Naive thymus-derived CD8-positive, alpha-beta T cell (primary cell): ENCODE measurements at places on chromosomes 5 and 9.

GRCh38 chr5:158013939-158014338 lies 155.0 kb upstream of the CLINT1 start:
- DNase-seq = no peak
- peaks cover 18% of the 10 kb centered on the region for H3K27me3 ChIP-seq
- H3K36me3 ChIP-seq = no peaks in the 10 kb centered on the region
- H3K4me1 ChIP-seq = no peaks in the 10 kb centered on the region

DNA sequence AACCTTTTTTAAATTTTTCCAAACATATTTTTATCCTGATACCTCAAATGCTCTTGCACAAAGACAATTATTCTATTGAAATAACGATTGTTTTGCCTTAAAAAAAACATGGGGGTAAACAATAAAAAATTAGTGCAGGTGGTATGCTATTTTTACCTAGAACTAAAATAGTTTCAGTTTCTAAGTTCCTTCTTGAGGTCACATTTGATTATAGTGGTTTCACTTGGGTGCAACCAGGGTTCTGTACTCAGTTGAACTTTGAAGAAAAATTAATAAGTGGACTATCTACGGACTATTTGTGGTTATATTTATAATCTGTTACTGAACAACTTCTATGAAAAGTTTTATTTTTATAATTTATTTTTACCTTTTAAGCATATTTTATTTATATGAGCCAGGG lies 387.1 kb upstream of the IZUMO3 start:
- H3K4me1 ChIP-seq = peaks cover 3% of the 10 kb centered on the region
- DNase-seq = no peak
- H3K27ac ChIP-seq = no peak overlapping the region
- no peaks in the 10 kb centered on the region for H3K36me3 ChIP-seq

- peaks cover 40% of the 10 kb centered on the region for H3K27me3 ChIP-seq
- no peaks in the 10 kb centered on the region for H3K36me3 ChIP-seq
- no peaks in the 10 kb centered on the region for H3K4me1 ChIP-seq
- H3K4me3 ChIP-seq = no peak overlapping the region
- no peak overlapping the region for H3K27ac ChIP-seq
Observed at GRCh38 chr9:85528142-85528541, 213.6 kb downstream of the AGTPBP1 start.

GRCh38 chr9:70924895-70925547 lies 196.4 kb downstream of the TRPM3 start:
- peaks cover 2% of the 10 kb centered on the region for H3K27me3 ChIP-seq
- H3K27ac ChIP-seq = no peak overlapping the region
- no peak for DNase-seq
- no peaks in the 10 kb centered on the region for H3K4me1 ChIP-seq
- H3K36me3 ChIP-seq = no peaks in the 10 kb centered on the region
- no peak overlapping the region for H3K4me3 ChIP-seq

GRCh38 chr5:103366918-103367549 lies 108.5 kb downstream of the MACIR start:
- no peaks in the 10 kb centered on the region for H3K4me1 ChIP-seq
- no peak overlapping the region for H3K4me3 ChIP-seq
- peaks cover 1% of the 10 kb centered on the region for H3K27me3 ChIP-seq
- peaks cover 5% of the 10 kb centered on the region for H3K36me3 ChIP-seq
- no peak overlapping the region for H3K27ac ChIP-seq

- DNase-seq = no peak
- H3K36me3 ChIP-seq = no peaks in the 10 kb centered on the region
- peaks cover 5% of the 10 kb centered on the region for H3K27me3 ChIP-seq
- no peak overlapping the region for H3K4me3 ChIP-seq
- H3K4me1 ChIP-seq = no peaks in the 10 kb centered on the region
Observed at GRCh38 chr9:69976152-69976551, 67.5 kb upstream of the MAMDC2 start.

DNA sequence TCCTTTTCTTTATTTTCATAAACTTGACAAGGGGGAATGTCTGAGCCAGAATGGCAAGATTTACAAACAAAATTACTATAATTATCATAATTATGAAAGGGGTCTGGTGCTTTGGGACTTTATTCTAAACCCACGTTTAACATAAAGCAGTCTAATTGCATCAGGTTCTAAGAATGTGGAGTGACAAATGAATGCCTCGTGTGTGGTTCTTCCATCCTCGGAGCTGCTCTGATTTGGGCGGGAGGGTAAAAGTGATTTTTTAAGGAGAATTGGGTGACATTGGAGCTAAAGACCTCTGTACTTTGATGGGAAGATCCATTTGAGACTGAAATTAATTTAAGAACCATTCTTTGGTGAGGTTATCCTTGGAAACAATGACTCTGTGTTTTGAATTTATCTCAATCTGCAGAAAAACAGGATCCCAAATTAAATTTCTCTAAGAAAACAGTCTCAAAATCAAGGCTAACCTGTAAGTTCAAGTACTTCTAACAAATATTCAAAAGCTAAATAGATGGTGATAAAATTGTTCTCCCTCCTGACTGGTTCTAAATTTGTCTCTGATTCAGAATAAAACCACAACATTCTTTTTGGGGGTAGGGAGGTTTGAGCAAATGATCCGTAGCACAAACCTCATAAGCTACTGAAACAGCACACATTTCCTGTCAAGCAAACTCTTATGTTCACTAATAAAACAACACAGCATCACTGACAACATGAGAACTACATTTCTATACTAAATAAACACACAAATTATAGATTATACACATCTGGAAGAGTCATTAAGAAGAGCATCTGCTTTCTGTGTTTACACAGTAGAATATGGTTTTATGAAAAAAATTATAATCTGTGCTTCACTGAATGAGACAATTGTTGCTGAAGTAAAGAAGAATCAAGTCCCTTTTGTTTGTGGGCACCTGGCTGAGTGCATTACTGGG lies 85.5 kb downstream of the DCP2 start:
- H3K27me3 ChIP-seq = no peaks in the 10 kb centered on the region
- H3K27ac ChIP-seq = peak overlapping the region; percentile 84
- no peak overlapping the region for H3K4me3 ChIP-seq
- no peak for DNase-seq

DNA sequence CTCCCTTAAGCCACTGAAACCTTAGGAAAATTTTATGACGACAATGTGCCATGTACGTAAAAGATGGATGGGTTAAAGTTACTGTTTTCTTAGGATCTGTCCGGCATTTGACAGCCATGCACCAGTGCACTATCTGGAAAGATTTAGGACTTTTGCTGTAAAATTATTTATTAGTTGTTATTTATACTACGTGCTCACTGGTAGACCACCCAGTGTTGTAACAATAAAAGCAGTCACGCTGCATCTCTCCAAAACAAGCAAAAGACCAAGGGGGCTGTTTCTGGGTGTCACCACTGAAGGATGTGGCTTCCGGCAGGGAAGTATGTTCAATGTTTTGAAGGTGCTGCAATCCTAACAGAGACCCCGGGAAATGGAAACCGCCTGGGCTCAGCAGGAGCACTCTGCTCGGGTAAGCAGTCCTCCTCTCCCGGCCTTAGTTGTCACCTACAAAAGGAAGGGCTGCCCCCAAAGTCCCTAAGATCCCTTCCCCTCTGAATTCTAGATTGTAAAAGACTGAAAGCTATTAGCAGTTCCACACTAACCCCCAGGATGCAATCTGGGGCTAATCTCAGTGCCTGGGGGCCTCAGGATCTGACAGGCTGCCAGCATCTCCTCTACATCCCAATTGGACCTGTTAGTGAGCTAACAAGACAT lies 38.6 kb downstream of the SAXO1 start:
- no peaks in the 10 kb centered on the region for H3K4me1 ChIP-seq
- H3K27me3 ChIP-seq = peaks cover 2% of the 10 kb centered on the region
- peaks cover 2% of the 10 kb centered on the region for H3K36me3 ChIP-seq
- H3K27ac ChIP-seq = no peak overlapping the region
- DNase-seq = no peak

- H3K27ac ChIP-seq = peak overlapping the region; percentile 1
- H3K4me1 ChIP-seq = peaks cover 21% of the 10 kb centered on the region
- DNase-seq = no peak
- peaks cover 22% of the 10 kb centered on the region for H3K36me3 ChIP-seq
- no peak overlapping the region for H3K4me3 ChIP-seq
Observed at GRCh38 chr9:93117924-93118862, 15.9 kb downstream of the NINJ1 start.

DNA sequence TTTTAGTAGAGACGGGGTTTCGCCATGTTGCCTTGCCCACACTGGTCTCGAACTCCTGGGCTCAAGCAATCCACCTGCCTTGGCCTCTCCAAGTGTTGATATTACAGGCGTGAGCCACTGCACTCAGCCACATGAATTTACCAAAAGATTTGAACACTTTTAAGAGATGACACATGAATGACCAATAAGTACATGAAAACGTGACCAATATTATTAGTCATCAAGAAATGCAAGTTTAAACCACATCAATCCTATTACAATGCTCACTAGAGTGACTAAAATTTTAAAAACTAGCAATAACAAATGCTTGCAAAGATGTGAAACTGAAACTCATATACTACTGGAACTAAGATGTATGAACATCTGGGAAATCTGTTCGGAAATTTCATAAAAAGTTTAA lies 54.3 kb downstream of the NR6A1 start:
- peaks cover 4% of the 10 kb centered on the region for H3K27me3 ChIP-seq
- H3K4me3 ChIP-seq = no peak overlapping the region
- H3K36me3 ChIP-seq = no peaks in the 10 kb centered on the region
- no peak for DNase-seq
- no peak overlapping the region for H3K27ac ChIP-seq

DNA sequence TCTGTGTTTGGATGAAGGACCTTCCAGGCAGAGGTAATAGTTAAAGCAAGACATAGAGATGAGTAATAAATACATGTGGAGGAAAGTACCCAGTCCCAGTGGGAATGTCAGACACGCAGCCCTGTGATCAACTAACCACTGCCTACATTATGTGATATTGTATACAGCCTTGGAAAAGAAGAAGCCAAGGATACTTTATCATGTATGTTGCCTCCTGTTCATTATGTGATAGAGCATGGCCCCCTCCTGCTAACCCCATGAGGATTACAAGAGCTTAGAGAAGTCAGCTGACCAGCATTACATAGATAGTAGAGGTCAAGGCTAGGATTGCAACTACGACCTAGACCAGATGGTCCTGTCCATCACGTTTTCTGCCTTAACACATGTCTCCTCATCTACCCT lies 497.0 kb upstream of the TNC start:
- peaks cover 3% of the 10 kb centered on the region for H3K27me3 ChIP-seq
- no peak for DNase-seq
- no peaks in the 10 kb centered on the region for H3K4me1 ChIP-seq
- no peak overlapping the region for H3K27ac ChIP-seq
- H3K36me3 ChIP-seq = no peaks in the 10 kb centered on the region

DNA sequence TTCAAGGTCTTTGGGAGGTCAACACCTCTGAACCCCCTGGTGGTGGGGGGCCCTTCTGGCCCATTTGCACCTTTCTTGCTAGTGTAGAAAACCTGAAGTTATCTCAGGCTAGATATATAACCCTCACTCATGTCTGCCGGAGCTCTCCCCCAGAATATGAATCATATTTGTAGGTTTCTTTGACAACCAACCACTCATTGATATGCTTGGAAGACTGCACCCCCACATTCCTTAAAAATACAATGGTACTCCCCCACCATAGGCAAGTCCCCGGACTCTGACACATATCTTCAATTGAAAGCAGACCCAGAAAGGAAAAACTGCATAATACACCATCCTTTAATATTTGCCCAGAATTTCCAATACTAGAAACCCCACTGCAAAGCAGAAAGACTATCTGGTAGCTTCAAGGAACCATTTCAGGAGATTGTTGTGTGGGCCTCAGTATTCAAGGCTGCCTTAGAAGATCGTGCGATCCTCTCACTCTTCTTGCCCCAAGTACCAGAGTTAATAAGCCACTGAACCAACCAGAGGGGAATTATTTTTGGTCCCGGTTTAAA lies 978 bp upstream of the UBE2B start:
- H3K27ac ChIP-seq = peak overlapping the region; percentile 100
- no peak for DNase-seq
- no peaks in the 10 kb centered on the region for H3K27me3 ChIP-seq
- peak overlapping the region; percentile 97 for H3K4me3 ChIP-seq

- H3K36me3 ChIP-seq = peaks cover 7% of the 10 kb centered on the region
- no peak overlapping the region for H3K4me3 ChIP-seq
- peak overlapping the region; percentile 79 for H3K27ac ChIP-seq
- no peak for DNase-seq
Observed at GRCh38 chr9:99015448-99015847, 71.7 kb downstream of the COL15A1 start.
